ENCODE measurements at places on chromosomes 11 and 22.

DNA sequence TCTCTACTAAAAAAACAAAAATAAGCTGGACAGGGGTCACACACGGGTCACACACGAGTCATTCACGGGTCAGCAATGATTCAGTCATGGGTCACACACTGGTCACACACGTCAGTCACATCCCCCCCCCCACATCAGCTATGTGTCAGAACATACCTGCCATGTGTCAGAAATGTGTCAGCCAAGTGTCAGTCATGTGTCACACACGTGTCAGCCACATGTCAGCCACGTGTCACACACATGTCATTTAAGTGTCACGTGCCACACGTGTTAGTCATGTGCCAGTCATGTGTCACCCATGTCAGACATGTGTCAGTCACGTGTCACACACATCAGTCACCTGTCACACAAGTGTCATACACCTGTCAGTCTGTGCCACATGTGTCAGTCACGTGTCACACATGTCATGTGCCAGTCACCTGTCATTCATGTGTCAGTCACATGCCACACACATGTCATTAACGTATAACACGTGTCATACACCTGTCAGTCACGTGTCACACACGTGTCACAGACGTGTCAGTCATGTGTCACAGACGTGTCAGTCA, 28.7 kb upstream of the MMP20 start:
- DNase-seq = no peak

DNA sequence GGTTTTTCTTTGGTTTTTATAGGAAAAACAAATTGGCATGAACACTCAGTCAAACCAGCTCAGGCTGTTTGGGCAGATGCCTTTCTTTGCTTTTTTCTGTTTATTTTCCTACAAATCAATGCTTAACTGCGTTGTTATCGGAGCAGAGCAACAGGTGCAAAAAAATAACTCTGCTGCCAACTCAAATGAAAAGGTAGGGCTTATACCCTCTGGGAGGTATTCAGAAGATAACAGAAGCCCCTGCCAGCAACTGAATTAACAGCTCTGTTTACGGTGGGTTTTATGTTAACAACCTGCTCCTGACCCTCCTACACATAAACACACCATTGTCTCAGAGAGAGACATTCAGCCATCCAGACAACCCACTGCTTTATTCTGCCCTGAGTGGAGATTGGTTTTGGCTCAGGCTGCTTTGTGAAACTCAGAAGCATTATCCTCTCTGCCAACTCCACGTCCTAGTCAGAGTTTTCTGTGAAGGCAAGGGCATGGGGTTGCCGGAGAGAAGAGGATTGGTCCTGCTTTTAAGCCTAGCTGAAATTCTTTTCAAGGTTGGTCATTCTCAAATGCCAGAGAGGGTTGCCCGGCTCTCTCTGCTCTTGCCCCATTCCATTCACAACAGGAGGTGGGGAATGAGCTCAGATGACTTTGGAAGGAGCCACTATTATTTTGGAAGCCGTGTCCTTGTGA, 11.4 kb downstream of the EHF start:
- peak; percentile 24 for DNase-seq

GRCh38 chr22:19663286-19663815, 51.0 kb upstream of the SEPTIN5 start:
- DNase-seq = peak; percentile 50

DNA sequence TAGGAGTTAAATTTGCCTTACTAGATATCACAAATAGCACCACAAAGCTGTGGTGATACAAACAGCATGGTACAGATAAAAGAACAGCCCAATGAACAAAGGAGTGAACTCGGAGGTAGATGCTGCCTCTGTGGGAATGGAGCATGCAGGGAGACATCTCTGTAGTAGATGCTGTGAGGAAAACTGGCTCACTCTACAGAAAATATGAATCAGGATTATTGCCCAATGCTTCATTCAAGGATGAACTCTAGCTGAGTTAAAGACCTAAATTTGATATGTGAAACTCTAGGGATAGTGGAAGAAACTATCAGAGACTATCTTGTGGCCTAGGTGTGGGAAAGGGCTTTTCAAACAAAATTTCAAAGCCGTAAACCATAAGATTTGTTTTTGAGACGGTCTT, 15.3 kb upstream of the CAPN5 start:
- no peak for DNase-seq

GRCh38 chr11:116731097-116731761, 41.6 kb downstream of the BUD13 start:
- no peak for DNase-seq

GRCh38 chr22:46678003-46678657, 57.9 kb downstream of the GRAMD4 start:
- DNase-seq = no peak

DNA sequence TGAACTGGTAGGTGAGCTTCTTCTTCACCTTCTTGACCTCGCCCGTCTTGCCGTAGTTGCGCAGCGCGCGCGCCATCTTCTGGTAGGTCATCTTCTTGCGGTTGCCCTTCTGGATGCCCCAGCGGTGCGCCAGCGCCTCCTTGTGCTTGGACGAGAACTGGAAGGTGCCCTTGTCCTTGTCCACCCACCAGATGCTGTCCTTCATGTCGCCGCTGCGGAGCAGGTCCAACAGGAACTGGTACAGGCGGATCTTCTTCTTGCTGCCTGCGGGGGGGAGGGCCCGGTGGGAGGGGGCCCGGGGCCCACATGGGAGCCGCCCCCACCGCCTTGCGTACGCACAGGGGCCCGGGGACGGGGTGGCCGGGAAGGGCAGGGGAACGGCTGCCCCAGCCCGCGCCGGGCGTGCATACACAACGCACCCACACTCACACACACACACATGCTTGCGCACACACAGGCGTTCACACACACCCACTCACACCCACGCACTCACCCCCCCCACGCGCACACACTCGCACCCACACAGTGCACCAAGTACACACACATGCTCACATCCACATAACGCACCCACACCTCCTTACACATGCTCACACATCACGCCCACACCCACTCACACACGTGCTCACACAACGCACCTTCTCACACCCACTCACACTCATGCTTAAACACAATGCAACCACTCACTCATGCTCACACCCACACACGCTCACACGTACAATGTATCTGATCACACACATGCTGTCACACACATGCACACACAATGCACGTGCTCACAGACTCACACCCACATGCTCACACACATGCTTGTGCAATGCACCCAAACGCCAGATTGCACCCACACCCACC, 3.0 kb upstream of the MYBPC3 start:
- DNase-seq = peak; percentile 90

DNA sequence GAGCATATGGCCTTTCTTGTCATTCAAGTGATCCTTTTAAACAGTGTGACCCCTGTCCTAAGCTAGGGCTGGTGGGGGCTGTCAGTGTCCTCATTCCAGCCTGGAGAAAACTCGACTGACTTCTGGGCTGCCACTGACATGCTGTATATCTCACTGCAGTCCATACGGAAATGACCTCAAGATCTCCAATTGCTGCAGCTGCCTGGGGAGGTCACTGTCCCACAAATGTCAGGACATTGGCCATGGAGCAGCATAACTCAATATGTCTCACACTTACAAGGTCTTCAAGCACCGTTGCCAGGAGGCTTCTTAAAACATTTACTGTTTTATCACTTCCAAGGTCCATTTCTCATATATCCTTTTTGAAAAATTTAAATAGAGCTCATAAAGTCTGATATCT, 27.8 kb upstream of the CSNK2A3 start:
- no peak for DNase-seq

DNA sequence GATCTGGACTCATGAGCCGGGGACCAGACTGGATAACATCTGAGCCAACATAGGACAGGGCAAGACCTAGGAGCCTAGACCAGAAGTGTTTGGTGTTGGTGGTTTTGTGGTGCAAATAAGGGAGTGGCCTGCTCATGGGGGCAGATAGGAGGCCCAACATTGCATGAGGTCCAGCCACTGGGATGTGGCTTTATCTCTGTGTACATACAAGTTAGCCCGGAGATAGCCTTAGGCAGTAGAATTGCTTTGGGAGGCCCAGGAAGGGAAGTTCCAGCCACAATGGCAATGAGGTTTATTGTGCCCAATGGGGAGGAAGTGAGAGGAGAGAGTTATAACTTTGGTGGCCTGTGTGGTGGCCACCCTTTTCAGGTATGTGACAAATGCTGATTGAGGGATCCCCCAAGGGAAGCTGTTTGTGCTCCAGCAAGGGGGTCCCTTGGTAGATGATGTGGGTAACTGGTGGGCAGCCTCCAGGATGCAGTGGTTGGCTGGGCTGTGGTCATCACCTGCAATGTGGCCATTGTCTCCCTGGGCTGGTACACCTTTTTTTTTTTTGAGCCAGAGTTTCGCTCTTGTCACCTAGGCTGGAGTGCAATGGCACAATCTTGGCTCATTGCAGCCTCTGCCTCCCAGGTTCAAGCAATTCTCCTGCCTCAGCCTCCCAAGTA, 6.4 kb downstream of the LMO2 start:
- DNase-seq = no peak
